ENCODE measurements at places on chromosomes 16 and 17. TPM values are rescaled to one million over a fixed set of nuclear protein-coding genes. Genes with fewer than 3 reads are reported as not detected.

CD300E gene
- 0.38 TPM for total RNA-seq

ZNF652 gene
- total RNA-seq, result 32.1 TPM

NXPH3 gene
- 7.9 TPM for total RNA-seq

ARHGAP27 gene
- total RNA-seq, result 10.1 TPM

OTOP2 gene
- not detected for total RNA-seq

SOCS1 gene
- total RNA-seq, result 10.6 TPM

All from subcutaneous adipose tissue (tissue), 4 donors.